ENCODE measurements at places on chromosomes 12 and 14.

- no peak for DNase-seq
Measured at GRCh38 chr14:37262649-37263048, 64.9 kb downstream of the MIPOL1 start.

DNA sequence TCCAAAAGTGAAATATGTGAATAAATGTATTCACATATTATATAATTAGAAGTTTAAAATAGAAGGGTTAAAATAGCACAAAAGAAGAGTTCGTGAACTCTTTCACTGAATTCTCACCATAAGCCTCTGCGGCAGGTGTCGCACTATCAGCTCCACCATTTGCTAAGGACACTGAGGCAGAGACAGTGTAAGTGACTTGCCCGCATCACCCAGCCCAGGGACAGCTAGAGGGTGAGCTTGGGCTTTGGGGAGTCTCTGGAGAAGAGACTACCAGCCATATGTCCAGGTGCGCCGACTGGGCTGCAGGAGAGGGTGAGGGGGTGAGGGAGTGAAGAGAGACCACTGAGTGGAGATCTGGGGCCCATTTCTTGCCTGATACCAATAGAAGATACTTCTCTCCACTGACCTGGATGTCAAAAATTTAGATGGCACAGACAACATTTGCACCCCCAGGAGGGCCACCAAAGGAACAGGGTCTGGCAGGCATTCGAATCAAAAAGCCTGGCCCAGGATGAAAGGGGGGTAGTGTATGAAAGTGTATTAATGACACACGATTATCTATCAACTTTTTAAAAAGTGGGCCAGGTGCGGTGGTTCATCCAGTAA, 28.5 kb downstream of the FAIM2 start:
- no peak for DNase-seq

DNA sequence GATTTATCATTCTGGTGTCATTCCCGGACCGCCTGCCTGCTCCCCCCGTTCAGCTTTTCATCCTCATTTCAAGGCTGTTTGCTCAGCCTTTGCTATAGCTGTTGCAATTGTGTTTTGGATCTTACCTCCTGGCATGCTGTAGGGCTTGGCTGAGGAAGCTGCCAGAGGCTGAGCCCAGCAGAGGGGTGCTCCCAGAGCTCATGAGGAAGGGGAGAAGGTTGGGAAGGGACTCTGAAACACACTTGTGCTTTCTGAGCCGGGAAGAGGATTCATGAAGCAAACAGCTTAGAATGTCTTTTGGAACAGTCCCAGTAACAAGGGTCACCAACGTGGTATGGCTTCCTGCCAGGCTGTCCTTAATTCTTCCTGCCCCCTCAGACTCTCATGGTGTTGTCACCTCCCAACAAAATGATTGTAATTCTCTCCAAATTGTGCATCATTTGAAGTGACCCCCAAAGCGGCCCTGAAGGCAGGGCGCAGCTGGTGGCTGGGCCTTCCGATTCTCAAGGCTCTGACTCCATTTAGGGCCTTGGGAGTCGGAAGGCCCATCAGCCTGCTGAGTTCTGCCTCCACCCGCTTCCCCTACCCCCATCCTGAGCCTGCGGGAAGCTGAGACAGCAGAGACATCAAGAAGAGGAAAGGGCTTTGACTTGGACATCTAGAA, 111.9 kb upstream of the ARHGAP5 start:
- no peak for DNase-seq

GRCh38 chr14:50936882-50937281, 7.4 kb downstream of the PYGL start:
- no peak for DNase-seq

DNA sequence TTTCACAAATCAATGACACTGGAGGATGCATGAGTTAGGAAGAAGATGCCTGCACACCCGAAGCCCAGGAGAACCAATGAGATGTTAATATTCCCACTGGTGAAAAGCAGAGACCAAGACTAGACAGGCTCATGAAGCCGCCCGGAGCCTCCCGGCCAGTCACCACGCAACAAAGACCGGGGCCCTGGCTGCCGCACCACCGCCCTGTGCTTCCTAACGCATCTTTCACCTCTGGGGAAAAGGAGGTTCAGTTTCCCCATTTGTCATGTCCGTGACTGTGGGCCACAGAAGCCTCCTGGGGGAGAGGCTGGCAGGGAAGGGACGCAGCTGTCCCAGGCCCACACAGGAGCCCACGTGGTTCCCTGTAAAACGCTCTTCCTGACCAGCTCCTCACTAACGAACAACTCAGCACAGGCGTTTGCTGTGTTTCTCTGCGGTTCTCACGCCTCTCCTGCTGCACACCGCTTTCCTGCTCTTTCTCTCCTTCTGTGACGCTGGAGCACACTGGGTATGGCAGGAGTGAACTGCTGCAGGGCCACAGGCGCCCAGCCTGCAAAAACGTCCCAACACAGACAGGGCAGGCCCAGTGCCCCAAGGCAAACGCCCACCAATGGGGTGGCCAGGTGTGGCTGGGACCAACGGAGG, 10.8 kb downstream of the RIMBP2 start:
- DNase-seq: no peak

GRCh38 chr14:66378712-66379505, 107.3 kb upstream of the CCDC196 start:
- DNase-seq: no peak

DNA sequence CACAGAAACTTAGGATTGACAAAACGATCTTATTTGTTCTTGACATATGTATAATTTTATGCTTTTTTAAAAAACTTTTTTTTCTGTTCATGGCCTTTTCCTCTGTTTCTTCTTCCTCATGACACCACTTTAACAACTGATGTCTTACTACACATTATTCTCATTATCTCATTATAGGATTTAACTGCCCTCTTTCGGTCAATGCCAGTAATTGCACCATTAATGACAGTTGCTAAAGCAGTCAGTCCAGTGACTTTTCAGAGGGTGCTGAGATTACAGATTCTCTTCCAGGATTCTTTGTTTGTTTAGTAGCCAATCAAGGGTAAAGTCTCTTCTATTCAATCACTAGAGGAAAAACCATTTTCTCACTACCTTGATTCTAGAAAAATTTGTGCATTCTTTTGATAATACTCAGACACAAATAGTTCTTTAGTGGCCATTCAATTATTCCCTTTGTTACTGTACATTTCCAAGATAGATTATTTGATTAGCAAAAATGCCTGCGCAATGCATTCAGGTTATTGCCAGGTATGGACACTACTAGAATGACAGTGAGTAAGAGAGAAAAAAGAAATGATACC, 50.1 kb downstream of the KLRG1 start:
- no peak for DNase-seq

DNA sequence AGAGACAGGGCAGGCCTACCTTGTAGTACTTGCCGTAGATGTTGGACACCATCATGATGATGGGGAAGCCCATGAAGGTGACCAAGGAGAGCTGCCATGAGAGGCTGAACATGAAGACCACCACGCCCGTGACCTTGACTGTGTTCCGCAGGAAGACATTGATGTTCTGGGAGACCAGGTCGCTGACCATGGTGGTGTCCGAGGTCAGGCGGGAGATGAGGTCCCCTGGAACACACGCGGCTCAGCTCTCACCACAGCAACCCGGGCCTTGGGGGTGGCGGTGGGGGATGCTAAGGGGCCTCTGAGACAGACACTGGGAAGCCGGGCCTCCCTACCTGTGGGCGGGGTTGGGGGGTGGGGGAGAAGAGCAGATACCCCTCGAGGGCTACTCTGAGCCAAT, 17.7 kb downstream of the ABCB9 start:
- no peak for DNase-seq

DNA sequence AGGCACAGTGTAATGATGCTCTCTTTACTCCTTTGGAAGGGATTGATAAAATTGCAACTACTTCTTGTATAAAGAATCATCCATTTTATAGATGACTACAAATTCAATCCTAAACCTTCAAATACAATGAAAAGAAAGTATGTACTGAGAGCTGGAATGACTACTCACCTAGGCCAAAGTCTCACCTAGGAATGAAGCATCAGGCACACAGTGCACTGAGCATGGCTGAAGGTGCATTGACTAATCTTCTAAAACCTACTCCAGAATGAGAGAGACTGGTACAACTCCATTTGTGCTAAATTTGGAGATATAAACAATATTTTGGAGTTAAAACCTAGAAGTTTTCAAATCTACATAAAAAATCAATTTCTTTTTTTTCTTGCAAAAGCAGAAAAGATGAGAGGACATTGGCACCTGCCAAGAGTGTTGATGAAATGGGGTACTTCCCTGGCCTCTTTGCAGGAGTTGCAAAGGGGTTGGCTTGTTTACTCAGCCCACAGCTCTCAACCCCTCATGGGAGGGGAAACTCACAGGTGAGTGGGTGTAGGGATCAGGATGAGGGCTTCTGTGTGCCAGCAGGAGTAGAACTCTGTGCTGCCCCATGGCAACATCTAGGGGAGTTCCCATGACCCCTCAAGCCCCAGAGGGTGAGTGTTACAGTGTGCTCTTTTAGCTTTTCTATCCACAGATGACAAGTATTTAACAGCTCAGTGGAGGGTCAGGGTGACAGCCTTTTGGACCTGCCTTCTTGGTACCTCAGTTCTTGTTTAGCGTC, 31.3 kb downstream of the CLECL1 start:
- no peak for DNase-seq

DNA sequence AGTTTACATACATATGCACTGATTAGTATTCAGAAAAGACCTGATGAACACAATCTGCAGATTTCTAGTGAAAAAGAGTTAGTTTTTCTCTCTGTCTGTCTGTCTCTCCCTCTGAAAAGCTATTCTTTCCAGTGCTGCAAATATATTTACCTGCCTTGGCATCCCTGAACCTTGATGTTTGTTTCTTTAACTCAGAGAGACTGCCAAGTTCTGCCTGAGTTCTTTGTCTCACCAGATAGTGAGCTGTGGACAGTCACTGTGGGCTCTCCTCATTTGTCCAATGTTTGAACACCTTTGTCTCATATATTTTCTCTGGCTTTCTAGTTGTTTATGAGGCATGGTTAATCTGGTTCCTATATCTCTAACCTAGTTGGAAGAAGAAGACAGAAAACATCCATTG, 250.4 kb downstream of the SOX5 start:
- no peak for DNase-seq

- DNase-seq: no peak
Measured at GRCh38 chr14:91714805-91715204, 17.1 kb downstream of the CATSPERB start.

DNA sequence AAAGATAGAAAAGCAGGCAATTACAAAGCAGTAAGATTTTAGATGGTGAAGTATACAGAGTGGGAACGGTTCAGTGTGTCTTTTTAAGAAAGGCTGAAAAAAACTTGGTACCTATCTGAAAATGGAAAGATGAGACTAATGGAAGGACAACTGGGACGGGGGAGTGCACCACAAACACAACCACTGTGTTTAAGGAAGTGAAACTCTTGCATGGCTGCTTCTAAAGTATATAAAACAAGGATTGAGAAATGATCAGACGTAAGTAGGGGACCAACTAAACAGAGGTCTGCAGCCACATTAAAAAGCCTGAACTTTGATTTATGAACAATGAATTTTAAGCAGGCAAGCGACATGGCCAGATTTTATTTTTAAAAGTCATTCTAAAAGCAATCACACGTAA, 328.6 kb downstream of the MDGA2 start:
- DNase-seq: no peak

DNA sequence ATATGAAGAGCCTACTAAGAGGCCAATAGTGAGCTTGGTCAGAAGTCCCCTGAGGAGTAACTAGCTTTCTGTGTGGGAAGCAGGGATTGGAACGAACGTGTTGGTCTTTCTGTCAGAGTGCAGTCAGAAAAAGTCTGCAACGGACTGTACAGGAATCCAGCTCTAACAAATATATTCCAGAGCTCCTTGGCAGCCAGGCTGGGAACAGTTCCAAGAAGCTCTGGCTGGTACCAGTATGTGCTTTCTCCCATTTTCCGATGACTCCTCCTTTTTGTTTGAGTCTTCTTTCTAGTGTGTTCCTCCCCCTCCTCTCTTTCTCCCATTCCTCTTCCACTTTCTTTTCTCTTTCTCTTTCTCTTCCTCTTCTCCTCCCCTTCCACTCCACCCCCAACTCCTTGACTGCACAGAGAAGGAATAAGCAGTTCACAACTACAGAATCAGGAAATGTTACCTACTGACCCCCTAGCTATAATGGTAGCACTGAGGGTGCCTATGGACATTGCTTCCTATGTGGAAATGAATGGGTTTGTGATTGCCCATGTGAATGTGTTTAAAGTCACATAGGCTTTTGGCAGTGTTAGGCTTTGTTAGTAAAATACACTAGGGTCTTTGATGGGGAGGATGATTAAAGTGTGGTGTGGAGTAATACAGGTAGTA, 59.9 kb downstream of the TTLL5 start:
- no peak for DNase-seq

DNA sequence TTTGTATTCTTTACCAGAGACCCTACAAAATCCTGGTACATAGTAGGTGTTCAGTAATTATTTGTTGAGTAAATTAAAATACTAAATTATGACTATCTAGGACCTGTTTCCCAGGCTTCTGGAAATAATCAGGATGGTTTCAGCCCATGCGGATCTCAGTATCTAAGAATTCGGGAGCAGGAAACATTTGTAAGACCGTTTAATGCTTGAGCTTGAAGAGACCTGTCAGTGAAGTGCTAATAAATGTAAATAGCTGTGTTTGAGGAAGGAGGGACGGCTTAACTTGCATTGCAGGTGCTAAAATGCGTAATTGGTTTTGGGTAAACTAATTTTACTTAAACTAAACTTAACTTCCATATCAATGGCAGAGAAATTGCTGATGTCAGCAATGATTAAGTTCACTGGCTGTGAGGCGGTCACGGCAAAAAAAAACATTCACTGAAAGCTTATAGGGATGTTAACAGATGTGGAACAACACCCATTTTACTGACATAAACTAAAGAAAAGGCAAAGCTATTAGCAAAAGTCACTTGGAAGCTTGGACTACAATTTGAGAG, 28.6 kb upstream of the AEBP2 start:
- no peak for DNase-seq

DNA sequence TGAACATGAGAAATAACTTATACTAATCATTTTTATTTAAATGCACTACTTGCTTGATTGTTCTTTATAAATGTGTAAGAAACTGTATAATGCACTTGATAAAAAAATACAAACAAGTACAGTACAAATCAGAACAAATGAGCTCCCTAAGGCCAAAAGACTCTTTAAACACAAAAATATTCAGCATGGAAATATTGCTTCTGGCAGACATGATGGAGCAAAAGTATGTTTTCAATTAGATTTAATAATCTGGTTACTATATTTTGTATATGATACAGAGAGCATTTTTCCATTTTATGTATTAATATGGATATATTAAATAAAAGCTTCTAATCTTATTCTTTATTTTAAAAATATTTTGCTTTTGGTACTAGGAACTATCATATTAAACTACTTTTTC, 800.2 kb upstream of the LRFN5 start:
- DNase-seq: no peak

- DNase-seq: no peak
Measured at GRCh38 chr12:57072661-57073060, 5.9 kb downstream of the NEMP1 start.

- DNase-seq: no peak
Measured at GRCh38 chr12:47982311-47982710, 18.9 kb downstream of the TMEM106C start.

DNA sequence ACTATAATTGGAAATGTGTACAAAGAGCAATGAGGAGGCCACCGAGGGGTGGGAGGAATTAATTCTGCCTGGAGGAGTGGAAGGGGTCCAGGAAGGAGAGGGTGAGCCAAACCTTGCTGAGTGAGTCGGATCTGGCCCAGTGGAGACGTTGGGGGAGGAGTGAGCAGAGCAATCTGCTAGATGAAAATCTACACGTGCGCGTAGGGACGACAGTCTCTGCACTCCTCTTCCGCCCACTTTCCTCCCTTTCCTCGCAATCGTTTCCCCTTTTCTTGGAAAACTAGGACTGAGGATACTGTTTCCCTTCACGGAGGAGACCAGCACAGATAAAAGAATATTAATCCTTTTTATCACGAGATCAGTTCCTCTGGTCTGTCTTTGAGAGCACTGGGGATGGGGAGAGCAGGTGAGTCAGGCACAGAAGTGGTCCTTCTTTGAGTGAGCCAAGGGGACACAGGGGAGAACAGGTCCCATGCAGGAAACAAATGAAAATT, 2.9 kb upstream of the NAB2 start:
- DNase-seq: no peak
